GM20000 (cell line): ENCODE measurements at places on chromosomes 6 and 20.

- DNase-seq = no peak
These were observed 22.7 kb downstream of the MAPK14 start for GRCh38 chr6:36050305-36050704.

GRCh38 chr6:9841886-9842725 is 572.8 kb downstream of the TFAP2A start:
- DNase-seq = no peak

- no peak for DNase-seq
These were observed 75.1 kb upstream of the B3GAT2 start for GRCh38 chr6:71031912-71032311.

GRCh38 chr6:99138445-99138844 is 190.7 kb upstream of the FBXL4 start:
- DNase-seq = no peak

GRCh38 chr6:4240148-4240547 is 104.8 kb upstream of the ECI2 start:
- no peak for DNase-seq
